ENCODE measurements at places on chromosomes 3 and 15. TPM values are rescaled to one million over a fixed set of nuclear protein-coding genes. Genes with fewer than 3 reads are reported as not detected.

Gene GOLGA6D
- polyA plus RNA-seq, result 0.11 TPM

DNA sequence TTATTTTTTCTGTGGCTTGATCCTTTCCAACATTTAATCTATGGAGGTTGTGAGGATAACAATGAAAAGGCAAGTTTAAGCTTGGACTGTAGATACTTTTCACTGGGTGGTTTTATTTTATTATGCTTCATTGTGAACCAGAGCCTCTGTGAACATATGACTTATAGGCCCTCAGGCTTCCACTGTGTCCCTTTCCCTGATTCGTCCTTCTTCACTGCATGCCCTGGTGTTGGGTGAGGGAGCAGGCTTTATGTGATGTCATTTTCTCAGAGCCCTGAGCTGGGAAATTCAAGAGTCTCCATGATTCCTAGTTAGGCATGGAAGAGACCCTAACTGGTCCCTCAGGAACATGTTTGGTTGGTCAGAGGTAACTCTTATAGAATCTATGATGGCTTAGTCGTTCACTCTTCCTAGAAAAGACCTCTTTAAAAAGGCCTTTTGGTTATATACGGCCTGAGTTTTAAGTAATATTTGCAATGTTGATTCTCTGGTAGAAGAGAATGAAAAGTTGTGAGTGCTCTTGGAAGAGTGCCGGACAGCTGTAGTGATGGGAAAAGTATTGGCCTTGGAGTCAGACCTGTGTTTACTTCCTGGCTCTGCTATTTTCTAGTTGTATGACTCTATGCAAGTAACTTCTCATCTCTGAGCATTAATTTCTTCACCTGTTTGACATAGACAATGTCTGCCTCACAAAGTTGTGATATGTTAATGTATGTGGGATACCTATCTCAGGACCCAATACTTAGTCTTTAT lies 168.4 kb downstream of the LPP start:
- DNase-seq, result no peak

Gene GOLGA6L7
- 0.32 TPM for polyA plus RNA-seq

DNA sequence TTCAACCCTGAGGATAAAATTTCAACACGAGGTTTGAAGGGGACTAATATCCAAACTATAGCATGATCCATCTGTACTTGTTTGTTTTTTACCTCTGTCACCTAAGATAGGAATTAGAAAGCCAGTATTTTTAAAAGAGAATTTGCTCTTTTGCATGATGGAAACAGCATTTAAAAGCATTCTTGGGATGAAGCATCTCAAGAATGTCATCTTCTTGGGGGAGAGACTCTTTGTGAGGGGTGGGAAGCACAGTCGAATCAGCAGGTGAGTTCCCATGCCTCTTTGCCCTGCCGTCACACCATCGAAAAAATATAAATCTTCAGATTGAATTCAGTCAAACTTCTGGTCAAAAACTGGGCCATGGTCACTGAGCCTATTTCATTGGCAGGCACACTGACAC lies 55.3 kb upstream of the BCHE start:
- DNase-seq, result no peak

Gene RPSA
- polyA plus RNA-seq, result 1,570 TPM

DNA sequence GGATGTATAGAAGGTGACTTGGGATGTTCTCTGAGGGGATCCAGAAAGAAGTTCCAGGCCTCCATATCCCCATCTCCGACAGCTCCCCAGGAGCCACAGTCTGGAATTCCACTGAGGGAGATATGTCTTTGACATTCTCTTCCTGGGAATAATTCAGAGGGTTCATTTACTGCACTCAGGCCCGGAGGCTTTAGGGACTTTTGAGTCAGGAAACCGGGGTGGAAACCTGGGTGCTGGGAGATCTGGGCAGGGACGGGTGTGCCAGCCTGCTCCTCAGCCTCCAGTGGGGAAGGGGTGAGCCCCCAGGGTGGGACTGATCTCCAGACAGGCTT lies 147.7 kb downstream of the SMAD6 start:
- no peak for DNase-seq

Gene SEMA6D
- 38.1 TPM for polyA plus RNA-seq

Gene LRRN1
- 18.2 TPM for polyA plus RNA-seq

GRCh38 chr3:120640231-120640630 lies 41.8 kb downstream of the HGD start:
- DNase-seq, result no peak

GRCh38 chr3:165642761-165643420 lies 194.3 kb downstream of the BCHE start:
- no peak for DNase-seq

Gene EPM2AIP1
- polyA plus RNA-seq, result 57.2 TPM

Gene TMEM108
- 1.5 TPM for polyA plus RNA-seq

GRCh38 chr15:67340630-67341029 lies 86.0 kb downstream of the IQCH start:
- no peak for DNase-seq

- DNase-seq, result no peak
Measured at GRCh38 chr15:39801641-39802309, 19.1 kb upstream of the FSIP1 start.

Gene PRKAR2A
- polyA plus RNA-seq, result 53.6 TPM

GRCh38 chr3:99394831-99395778 lies 243.3 kb upstream of the COL8A1 start:
- no peak for DNase-seq

GRCh38 chr15:69144530-69144929 lies 15.9 kb upstream of the GLCE start:
- DNase-seq, result no peak

DNA sequence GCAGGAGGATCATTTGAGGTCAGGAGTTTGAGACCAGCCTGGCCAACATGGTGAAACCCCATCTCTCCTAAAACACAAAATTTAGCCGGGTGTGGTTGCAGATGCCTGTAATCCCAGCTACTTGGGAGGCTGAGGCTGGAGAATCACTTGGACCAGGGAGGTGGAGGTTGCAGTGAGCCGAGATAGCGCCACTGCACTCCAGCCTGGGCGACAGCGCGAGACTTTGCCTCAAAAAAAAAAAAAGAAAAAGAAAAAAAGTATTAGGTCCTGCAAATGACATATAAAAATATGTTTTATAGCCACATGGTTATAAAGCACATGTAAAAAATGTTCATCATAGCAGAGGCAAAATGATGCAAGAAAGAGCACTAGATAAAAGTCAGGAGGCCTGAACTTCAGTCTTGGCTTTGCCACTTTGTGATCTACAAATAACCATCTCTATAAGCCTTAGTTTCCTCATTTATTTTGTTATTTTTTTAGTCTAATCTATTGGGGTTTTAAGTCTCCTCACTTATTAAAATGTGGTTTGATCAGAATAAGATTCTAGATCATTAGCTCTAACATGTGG lies 4.9 kb downstream of the SLC12A6 start:
- no peak for DNase-seq

GRCh38 chr15:57017024-57017423 lies 98.6 kb downstream of the TCF12 start:
- no peak for DNase-seq

GRCh38 chr15:40103864-40104271 lies 4.8 kb downstream of the BMF start:
- DNase-seq, result no peak

- DNase-seq, result no peak
Measured at GRCh38 chr3:144930431-144930830, 958.8 kb downstream of the DIPK2A start.

DNA sequence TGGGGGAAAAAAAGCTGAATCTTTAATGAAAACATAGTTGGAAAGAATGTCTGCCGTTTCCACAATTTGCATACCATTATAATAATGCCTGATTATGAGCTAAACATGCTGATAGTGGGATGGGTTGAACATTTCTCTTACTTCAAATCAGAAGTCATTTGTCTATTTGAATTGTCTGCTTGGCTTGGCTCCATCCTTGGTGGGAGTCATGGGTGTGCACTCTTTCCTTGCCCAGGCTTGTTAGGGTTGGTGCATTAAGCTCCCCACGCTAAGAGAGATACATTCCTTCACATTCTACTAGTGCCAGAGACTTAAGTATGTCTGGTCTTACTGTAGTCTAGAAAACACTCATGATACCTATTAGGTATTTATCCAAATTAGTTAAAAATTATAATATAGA lies 121.4 kb upstream of the RARB start:
- no peak for DNase-seq

GRCh38 chr3:137199678-137200077 lies 241.9 kb downstream of the IL20RB start:
- no peak for DNase-seq

DNA sequence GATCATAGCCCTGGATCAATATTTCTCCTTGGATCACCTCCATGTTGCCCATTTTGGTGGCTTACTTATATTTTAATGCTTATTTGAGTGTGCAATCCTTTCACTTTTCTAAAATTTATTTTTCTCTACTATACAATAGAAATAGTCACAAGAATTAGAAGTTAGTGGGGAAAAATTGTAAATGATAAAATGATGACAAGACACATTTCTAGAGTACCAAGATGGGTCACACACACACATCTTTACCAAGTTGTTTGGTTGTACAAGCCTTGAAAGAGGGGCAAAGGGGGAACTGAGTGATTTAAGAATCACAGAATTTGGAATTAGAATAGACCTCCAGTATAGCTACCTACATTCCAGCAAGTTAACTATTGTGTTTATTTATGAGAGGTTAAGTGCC lies 545.8 kb downstream of the RBMS3 start:
- DNase-seq, result no peak

- DNase-seq, result no peak
Measured at GRCh38 chr3:38479431-38480092, 16.6 kb upstream of the EXOG start.

Gene BCL2A1
- polyA plus RNA-seq, result 0.18 TPM

DNA sequence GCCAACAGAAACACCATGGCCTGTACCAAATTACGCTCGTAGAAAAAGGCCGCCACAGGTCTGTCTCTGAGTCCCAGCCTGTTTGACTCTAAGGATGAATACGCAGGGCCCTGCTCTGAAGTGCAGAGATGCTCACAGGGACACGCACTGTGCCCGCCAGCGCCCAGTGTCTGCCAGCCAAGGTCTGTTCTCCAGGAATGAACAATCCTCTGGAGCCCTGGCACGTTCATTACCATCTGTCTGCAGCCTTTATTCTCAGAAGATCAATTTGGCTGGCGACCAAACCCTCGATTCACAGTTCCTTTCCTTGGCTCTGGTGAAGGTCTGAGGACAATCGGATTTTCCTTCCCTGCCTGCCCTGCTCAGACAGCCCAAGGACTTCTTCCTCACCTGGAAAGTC lies 66.3 kb downstream of the NIPA2 start:
- DNase-seq, result no peak

GRCh38 chr15:64379216-64379960 lies 1.9 kb downstream of the PCLAF start:
- no peak for DNase-seq

GRCh38 chr3:127747751-127748521 lies 74.4 kb downstream of the MGLL start:
- no peak for DNase-seq

- no peak for DNase-seq
Measured at GRCh38 chr15:66588537-66588936, 22.7 kb upstream of the LCTL start.

Gene DUOXA2
- not detected for polyA plus RNA-seq

- DNase-seq, result no peak
Measured at GRCh38 chr3:41198526-41198925, 779 bp upstream of the CTNNB1 start.

DNA sequence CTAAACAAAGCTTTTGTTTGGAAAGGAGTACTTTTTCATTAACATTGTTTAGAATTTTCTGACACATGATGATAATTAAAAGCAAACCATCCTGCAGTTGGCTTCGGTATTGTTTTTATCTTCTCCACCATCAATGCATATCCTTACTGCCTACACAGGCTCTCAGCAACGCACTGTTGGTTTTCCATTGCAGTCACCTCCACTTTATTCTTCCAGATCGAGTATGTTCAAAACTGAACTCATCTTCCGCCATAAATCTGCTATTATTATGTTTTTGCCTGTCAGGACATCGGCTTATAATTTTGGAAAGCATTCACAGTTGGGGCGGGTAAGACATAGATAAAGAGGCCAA lies 589 bp upstream of the SENP5 start:
- DNase-seq, result no peak

Gene PIF1
- 5.7 TPM for polyA plus RNA-seq

Gene STRIT1
- polyA plus RNA-seq, result 1.9 TPM

GRCh38 chr3:182717216-182717615 lies 76.1 kb upstream of the ATP11B start:
- DNase-seq, result no peak

DNA sequence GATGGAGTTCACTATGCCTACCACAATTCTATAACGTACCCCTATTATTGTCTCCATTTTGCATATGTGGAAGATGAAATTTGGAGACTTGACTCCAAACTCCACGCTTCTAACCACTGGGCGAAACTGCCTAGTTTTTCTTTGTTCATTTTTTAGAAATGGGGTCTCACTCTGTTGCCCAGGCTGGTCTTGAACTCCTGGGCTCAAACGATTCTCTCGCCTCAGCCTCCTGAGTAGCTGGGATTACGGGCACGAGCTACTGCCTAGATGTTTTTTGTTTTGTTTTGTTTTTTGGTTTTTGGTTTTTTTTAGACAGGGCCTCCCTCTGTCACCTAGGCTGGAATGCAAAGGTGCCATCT lies 584 bp upstream of the RPL32 start:
- no peak for DNase-seq

GRCh38 chr3:74049444-74049843 lies 424.7 kb upstream of the PDZRN3 start:
- no peak for DNase-seq

DNA sequence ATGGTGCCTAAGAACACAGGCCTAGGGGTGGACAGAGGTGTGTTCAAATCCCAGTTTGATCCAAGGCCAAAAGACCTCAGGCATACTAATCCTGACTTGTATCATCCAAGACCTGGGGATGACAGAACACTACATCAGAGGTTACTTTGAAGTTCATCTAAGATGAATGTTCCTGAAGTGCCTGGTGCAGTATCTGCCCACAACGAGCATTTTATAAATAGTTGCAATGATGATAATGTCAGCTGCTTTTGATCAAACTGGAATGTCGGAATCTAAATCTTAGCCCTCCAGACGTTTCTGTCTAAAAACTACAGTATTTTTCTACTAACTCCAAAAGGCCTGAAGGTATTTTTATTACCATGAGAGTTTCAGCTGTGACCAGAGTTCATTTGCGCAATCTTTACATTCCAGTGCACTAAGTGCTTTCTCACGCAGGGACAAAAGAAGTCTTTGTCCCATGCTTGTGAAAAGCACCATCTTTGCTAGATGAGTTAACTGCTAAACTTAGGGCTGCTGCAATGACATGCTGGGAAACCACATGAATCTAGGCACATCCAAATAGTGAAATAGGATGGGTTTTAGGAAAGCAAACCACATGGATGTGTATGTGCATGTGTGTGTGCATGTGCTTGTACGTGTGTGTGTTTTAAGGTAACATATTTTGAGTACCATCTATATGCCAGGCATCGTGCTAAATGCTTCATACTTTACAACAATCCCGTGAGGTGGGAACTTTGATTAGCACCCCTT lies 18.1 kb downstream of the ANXA2 start:
- no peak for DNase-seq

DNA sequence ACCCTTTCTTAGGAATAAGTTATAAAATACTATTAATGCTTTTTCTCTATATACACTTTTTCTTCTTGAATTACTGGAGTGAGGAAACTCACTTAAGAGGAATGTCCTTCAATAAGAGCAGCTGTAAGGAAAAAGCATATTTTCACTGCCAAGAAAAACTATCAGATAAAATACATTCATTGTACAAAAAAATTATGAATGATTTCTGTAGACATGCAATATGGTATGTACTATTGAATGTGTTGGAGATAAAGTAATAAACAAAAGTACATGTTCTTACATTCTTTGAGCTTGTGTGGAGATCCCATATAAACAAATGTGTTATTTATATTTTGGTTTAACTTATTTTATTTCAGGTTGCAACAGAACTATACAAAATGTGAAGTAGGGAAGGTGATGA lies 241.0 kb upstream of the ZNF717 start:
- no peak for DNase-seq

Measured in right renal cortex interstitium (tissue), 3 donors.